ENCODE measurements at places on chromosomes 13 and 19.

- no peak for DNase-seq
Measured at GRCh38 chr13:36133950-36134626, 2.9 kb upstream of the DCLK1 start.

GRCh38 chr19:48158210-48158790 is 11.8 kb downstream of the LIG1 start:
- DNase-seq = no peak

DNA sequence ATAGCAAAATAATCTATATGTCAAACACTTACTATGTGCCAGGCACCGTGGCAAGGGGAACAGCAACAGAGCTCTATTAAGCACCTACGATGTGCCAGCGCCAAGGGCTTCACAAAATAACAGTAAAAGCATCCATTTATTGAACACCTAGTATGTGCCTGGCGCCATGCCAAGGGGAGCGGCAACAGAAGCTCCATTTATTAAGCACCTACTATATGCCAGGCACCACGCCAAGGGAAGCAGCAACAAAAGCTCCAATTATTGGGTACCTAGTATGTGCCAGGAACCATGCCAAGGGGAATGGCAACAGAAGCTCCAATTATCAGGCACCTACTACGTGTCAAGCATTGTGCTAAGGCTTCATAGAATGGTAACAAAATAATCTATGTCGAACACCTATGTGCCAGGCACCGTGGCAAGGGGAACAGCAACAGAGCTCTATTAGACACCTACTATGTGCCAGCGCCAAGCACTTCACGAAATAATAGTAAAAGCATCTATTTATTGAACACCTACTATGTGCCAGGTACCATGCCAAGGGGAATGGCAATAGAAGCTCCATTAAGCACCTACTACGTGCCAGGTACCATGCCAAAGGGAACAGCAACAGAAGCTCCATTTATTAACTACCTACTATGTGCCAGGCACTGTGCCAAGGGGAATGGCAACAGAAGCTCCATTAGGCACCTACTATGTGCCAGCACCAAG is 107.7 kb downstream of the PTPRS start:
- no peak for DNase-seq

DNA sequence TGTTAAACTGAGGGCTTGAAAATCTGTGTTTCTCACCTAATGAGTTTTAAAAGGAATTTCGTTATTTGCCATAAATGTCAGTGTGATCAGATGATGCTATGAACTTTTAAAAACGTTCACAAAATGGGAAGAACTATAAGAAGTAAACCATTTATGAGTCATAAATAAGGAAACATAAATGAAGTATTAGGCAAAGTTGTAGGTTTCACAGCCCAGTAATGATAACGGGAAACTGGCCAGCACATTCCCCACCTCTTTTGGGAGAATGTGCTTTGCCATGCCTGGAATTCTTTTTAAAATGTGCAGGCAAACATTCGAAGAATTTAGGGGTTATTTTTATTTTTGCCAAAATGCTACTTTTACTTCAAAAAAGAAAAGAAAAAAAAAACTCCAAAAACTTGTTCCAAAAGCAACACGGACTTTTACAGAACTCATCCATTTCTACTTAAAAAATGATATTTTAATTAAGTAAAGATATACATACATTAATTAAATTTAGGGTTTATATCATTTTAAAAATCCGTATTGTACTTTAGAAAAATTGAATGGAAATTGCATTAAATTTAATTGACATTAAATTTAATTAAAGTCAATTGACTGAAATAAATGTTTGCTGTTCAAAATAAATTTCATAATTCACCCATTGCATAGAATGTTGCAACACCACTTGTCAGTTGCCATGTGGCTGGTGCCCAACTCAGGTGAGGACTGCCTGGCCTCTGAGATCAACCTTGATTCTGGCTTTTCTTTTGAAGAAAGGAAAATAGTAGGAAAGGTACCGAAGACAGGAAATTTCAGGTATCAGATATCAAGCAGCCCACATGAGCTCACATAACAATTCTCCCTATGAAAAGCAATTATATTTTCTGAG is 1198.5 kb downstream of the EFNB2 start:
- no peak for DNase-seq

DNA sequence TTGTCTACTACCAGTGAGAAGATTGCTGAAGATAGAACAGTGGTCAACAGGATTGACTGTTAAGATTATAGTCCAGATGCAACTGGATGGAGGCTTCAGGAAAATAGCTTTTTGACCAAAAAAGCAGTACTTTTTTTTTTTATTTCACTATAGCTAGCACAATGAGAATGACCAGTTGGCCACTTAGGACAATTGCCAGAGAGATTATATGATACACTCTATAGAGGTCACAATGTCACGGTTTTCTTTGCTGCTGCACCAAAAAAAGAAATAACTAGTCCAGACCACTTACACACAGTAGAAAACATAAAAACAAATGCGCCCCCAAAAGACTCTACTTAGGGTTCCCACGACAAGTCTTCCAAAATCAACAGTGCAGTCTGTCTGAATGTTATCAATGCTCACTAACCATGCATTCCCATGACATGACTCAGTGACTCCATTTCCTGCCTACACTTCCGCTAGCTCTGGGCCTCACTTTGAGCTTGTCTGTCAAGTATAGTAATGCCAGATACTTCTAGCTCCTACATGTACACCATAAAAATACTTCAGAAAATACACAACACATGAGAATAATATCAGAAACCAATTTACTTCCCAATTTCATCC is 209.1 kb upstream of the STARD13 start:
- no peak for DNase-seq
